Adrenal gland (tissue), 19 donors: ENCODE measurements at places on chromosomes 7 and 10. TPM values are rescaled to one million over a fixed set of nuclear protein-coding genes. Genes with fewer than 3 reads are reported as not detected.

Gene JCAD
- total RNA-seq: 20.0 TPM

GRCh38 chr7:4888161-4888560, 4.6 kb upstream of the RADIL start:
- no peak for DNase-seq

DNA sequence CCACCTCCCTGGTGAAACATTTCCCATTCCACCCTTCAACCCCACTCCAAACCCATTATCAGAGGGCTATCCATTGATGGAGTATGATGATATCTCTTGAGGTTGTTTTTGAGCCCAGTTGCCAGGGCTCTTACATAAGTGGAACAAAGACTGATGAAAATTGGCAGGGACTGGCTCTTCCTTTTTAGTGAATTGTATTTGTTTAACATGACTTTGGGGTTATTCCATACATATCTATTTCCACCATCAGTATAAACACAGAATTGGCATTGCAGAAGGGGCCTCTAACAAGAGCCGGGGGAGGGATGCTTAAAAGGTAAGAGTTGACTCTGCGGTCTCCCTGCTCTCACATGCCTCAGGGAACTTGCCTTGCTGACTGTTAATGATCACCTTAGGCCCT, 28.9 kb downstream of the FZD1 start:
- no peak for DNase-seq

DNA sequence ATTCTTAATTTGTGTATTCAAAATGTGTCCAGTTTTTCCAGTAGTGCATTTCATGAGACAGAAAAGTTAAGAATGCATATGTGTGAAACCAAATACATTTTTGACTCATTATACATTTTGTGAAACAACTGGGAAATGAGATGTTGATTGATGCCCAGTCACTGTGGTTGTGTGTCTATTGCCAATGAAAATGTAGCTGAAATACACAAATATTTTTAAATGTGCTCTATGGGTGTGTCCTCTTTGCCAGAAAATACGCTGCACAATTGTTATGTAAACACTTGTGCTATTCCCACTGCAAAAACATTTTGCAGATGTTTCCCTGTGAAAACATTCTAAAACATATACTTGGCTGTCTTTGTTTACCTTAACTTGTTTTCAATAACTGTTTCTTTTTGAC, 395.2 kb downstream of the TFEC start:
- DNase-seq: no peak

Gene MBL2
- not detected for total RNA-seq

DNA sequence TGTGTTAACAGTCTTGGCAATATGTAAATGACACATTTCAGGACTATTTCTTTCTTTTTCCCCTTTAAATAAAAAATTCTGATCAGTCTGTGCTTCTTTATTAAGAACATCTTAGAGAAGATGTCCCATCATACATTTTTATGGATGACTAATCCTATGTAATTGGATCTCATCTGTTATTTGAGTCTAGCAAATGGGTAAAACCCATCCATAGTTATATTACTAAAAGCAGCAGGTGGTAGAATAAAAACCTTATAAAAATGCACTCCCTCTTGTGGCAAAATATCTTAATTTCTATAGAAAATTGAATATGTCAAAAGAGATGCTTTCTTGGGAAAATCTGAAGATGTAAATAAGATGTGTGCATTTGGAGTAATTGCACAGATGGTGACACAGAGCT, 35.3 kb downstream of the TRRAP start:
- DNase-seq: no peak

GRCh38 chr10:25036381-25036780, 20.0 kb downstream of the THNSL1 start:
- no peak for DNase-seq

Gene HOXA4
- total RNA-seq: 7.4 TPM

Gene ITGB8
- 16.4 TPM for total RNA-seq

GRCh38 chr10:35050568-35050967, 39.6 kb downstream of the CUL2 start:
- no peak for DNase-seq

GRCh38 chr7:128868624-128869137, 6.0 kb downstream of the ATP6V1F start:
- no peak for DNase-seq

DNA sequence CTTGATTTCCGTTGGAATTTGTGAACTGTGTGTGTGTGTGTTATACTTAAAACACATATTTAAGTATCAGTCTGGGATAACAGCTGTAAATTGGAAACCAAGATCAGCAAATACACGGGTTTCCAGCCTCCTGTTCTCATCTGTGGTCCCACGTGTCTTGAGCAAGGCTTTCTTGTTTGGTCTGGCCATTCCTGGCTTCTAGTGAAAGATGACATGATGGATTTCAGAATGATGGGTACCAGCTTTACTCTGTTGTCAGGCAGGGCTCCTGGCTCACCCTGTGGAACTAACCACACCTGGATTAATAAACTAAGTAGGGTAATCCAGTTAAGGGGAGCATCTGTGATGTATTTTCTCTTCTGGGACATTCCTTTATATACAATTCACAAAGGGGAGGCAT, 346.2 kb upstream of the AOAH start:
- no peak for DNase-seq

DNA sequence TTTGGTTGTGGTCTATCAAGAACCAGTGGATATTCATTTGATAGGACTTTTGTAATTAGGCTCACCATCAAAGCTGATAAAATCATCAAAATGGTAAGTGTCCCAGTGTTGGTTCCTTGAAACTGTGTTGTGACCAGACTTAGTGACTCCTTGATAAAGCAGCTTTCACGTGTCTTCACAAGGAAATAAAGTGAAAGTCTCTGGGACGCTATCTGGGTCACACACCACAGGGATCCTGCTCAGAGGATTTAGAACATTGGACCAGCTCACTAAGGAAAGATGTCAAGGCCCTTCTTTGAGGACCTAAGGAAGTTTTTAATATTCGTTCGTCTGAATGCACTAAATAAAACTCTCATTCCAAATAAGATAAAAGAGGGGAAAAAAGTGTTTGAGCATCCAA, 193.1 kb downstream of the RNLS start:
- DNase-seq: no peak

Gene PRR15
- total RNA-seq: 1.1 TPM

- DNase-seq: no peak
Measured at GRCh38 chr10:80685355-80685754, 147.7 kb downstream of the SH2D4B start.

GRCh38 chr7:85520175-85520574, 333.3 kb upstream of the SEMA3D start:
- no peak for DNase-seq

Gene CYP3A5
- total RNA-seq: 22.3 TPM

Gene AZGP1
- total RNA-seq: 2.2 TPM

DNA sequence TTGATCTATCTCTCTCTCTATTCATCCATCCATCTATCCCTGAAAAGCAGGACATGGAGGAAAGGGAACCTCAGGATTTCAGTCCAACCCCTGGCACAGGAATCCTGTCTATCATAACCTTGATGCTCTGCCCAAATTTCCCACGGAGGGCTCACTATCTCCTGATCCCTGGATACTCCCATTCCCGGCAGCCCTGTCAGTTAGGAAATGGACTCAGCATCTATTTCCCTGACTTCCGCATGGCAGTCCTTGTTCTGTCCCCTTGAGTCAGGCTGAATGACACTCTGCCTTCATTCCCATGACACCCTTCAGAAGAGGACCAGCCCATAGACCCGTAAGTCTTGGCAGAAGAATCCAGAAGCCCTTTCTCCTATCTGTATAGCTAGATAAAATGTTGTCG, 77.7 kb downstream of the VWA2 start:
- DNase-seq: no peak
